ENCODE measurements at places on chromosomes 13 and 19.
A peak's percentile ranks its signal among the peaks of the same experiment; 100 is the strongest.

GRCh38 chr13:46160065-46160464 is 21.9 kb downstream of the LCP1 start:
- DNase-seq, result no peak

GRCh38 chr13:48266150-48266549 is 33.1 kb downstream of the ITM2B start:
- DNase-seq, result no peak

DNA sequence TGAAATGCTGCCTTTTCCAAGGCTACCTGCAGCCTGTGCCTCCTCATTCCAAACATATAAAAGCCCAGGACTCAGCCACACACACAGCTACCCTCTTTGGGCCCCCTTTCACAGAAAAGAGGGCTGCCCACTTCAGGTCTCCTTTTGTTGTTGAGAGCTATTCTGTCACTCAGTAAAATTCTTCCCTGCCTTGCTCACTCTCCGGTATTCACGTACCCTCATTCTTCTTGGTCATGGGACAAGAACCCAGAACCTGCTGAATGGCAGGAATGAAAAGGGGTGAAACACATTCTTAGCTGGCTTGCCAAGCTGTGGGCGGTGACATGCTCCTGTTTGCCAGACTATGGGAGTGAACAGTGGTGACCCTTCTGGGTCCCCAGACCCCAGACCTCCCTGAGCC is 338.0 kb upstream of the ATXN8OS start:
- no peak for DNase-seq

DNA sequence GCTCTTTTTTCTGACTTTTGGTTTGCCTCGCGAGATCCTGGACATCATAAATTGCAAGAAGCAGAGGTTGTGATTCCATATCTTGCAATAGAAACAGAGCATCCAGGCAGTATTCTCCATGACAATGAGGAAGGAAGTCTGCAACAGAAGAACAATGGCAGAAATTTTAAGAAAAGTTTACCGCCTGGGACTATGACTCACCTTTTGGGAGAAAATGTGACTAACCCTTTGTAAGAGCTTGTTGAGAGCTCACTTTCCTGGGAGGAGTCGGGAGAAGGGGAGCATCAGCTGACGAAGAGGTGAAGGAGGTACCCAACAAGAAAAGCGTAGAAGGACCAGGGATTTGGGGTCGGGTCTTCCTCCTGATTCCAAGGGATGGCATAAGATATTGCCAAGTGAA is 34.3 kb upstream of the TNFSF11 start:
- no peak for DNase-seq

GRCh38 chr13:51912091-51912490 is 50.3 kb downstream of the CCDC70 start:
- no peak for DNase-seq

DNA sequence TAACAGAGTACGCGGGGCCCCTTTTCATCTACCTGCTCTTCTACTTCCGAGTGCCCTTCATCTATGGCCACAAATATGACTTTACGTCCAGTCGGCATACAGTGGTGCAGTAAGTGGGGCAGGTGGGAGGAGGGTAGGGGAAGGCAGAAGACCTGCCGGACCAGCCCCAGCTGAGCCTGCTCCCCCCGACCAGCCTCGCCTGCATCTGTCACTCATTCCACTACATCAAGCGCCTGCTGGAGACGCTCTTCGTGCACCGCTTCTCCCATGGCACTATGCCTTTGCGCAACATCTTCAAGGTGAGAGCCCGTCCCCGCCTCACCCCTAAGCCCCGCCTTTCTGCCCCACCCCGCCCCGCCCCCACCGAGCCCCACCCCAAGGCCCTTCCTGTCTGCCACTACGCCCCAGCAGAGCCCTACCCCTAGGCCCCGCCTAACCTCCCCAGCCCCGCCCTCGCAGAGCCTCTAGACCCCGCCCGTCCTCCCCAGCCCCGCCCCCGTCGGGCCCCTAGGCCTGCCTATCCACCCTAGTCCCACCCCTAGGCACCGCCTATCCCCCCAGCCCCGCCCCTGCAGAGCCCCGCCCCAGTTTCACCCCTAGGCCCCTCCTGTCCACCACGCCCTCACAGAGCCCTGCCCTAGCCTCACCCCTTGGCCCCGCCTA is 7.7 kb downstream of the NDUFB7 start:
- DNase-seq, result peak; percentile 48

- DNase-seq, result no peak
Observed at GRCh38 chr13:98918771-98919170, 59.1 kb downstream of the DOCK9 start.

DNA sequence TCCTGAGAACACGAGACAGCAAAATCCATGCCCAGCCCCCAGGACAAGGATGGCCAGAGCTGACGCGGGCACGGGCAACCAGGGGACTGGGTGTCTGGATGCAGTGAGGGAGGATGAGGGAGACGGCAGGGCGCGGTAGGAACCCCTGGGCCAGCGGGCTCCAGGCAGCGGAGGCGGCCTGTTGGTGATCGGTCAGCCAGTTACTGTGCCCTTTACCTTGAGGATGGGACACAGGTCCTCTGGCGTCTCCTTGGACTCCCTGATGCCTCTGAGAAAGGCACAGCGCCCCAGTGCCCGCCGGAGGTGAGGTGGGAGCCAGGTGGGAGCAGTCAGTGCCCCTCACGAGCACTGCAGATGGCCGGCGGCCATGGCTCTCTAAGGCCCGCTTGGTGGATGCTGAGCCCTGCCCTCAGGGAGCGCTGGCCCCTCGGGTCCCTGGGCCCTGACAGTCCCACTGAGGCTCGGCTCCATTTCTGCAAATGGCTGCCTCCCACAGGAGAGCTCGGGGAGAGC is 31.2 kb downstream of the C13orf46 start:
- DNase-seq, result no peak

- DNase-seq, result no peak
Observed at GRCh38 chr19:7611541-7612279, 16.0 kb downstream of the CAMSAP3 start.

DNA sequence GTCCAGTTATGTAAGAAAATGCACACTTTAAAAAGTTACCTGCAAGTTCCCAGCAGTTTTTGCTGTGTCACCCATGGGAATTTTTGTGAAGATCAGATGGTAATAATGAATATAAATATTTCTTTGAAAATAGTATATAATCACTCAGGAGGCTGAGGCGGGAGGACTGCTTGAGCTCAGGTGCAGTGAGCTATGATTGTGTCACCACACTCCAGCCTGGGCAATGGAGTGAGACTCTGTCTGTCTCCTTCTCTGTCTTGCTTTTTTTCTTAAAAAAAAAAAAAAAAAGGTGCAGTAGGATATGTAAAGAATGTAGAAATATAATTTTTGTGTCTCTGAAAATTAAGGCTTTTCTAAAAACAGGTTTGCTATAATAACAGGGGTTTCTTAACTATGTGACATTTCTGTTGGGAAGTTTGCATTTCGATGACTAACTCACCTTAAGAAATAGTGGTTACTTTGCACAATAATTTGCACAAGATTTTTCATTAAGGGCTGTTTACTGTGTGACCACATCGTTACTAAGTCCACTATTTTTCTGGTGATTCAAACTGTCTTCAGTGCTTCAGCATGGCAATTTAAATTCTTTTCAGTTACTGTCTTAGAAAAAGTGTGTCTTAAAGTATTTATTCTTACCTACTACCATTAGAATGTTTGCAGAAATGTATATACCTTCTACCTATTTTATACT is 37.3 kb downstream of the DNAJC3 start:
- DNase-seq, result peak; percentile 85

DNA sequence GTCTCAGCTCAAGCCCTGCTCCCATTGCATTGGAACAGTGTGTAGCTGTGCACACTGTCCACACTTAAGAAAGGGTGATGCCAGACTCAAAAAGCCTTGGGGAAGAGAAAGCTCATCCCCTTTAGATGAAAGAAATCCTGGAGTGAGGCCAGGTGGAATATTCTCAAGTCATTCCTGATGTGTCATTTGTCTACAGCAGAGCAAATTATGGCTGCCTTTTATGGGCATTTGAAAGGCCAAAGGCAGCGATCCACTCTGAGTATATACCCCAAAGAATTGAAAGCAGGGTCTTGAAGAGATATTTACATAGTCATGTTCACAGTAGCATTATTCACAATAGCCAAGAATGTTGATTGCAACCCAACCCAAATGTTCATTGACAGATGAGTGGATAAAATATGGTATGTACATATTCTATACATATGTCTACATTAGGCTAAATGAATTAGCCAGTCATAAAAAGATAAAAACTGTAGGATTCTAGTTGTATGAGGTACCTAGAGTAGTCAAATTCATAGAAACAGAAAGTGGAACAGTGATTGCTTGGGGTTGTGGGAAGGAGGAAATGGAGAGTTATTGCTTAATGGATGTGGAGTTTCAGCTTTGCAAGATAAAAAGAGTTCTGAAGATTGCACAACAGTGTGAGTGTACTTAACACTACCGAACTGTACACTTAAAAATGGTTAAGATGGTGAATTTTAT is 214.9 kb downstream of the KCNRG start:
- peak; percentile 91 for DNase-seq

DNA sequence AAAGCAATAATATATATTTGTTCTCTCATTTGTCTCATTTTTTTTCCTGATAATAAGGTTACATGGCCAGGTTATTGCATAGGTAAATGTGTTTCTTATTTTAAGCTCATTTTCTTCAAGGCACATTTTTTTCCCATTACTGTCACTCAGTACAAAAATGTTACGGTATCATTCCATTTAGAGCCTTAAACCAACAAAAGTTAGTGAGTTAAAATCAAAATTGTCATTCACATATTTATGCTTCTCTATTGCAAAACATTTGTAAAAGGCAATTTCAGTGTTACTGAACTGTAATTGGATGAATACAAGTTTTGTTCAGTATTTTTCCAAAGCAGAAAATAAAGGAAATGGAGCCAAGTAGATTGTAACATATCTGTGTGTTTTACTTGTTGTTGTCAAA is 117.6 kb upstream of the MAB21L1 start:
- DNase-seq, result no peak

DNA sequence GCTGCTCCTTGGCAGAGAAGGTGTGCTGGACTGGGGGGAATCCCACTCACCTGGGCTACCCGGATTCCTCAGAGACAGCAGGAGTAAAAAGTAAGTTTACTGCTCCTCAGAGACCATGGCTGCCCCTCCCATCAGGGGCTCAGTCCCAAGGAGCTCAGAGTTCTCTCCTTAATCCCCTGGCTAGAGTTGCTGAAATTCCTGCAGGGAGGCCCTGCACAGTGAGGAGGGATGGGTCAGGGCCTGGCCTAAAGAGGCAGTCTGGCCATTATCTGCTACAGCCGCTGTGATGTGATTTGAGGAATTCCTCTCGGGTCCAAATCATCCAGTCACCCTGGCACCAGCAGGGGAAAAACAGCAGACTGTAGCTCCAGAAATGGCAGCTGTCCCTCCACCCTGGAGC is 502.5 kb downstream of the PCDH17 start:
- DNase-seq, result no peak

DNA sequence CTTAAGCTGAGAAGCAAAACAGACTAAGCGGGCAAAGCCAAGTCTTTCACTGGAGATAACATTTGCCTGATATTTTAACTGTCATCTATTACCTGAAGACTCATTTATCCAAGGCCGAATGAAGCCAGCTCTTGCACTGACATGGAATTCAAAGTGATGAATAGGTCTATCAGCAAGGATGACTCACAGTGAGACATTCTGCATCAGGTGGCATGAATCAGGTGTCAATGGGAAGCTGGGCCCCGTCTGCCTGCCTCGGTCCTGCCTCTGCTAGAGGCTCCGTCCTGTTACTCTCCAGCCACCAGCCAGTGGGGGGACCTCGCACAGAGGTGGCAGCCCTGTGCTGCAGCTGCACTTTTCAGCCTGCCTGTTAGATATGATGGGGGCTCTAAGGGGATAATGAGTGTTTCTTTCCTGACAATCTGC is 23.5 kb downstream of the STARD13 start:
- DNase-seq, result no peak

DNA sequence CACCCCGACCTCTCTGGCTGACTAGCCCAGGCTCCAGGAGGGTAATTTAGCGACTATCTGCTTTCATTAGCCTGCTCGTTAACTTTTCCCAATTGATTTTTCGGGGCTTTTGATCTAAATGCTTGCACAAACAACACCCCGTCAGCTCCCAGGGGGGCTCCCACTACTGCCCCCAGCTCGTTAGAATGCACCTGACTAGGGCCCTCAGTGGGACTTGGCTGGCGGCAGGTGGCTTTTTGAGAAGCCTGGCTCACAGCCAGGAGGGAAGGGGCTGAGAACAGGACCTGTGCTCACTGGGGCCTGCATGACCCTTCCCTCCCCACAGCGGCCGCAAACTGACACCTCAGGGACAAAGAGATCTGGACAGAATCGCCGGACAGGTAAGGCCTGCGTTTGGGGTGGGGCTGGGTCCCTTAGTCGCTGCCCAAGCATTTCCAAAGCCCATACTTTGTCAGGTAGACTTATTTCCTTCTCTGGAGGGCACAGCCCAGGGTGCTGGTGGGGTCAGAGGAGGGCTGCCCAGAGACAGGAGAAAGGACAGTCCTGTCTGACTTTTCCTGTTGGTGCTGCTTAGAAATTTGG is 7.6 kb upstream of the CD79A start:
- DNase-seq, result no peak

- no peak for DNase-seq
Observed at GRCh38 chr13:111411919-111412650, 91.6 kb downstream of the TEX29 start.

GRCh38 chr19:30371960-30372824 is at the start of gene ZNF536:
Gene ZNF536 (plus strand): TSS chr19:30372384. CDS start chr19:30443563, 71,179 bp downstream.
- DNase-seq, result no peak

DNA sequence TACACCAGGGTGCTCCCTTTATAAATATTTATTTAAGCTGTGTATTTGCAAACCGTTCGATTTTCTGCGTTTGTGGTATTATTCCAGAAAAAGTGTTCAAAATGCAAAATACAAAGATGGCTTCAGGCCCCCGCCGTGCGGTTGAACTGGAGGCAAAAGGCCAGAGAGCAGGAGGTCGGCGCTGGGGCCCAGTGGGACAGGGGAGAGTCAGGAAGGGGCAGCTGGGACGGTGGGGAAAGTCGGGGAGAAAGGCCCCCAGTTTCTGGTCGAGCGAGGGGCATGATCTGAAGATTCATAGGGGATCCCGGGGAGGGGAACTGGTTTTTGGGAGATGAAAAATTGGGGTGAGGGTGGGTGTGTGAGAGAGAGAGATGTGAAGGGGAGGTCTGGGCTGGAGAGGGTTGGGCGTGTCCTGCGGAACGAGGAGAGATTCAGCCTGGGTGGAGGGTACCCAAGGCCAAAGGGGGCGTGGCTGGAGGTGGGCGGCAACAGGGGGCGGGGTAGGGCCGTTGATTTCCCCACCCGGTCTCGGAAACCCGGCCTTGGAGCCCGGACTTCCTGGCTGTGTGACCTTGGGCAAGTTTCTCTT is 678 bp downstream of the ISOC2 start:
- peak; percentile 72 for DNase-seq

GRCh38 chr13:74771964-74772363 is 637.8 kb upstream of the KLF12 start:
- no peak for DNase-seq

GRCh38 chr19:3693025-3693925 is 7.0 kb downstream of the PIP5K1C start:
- DNase-seq, result no peak

- no peak for DNase-seq
Observed at GRCh38 chr13:42002066-42002465, 41.2 kb upstream of the VWA8 start.
